ENCODE measurements at places on chromosomes 6 and 20.

DNA sequence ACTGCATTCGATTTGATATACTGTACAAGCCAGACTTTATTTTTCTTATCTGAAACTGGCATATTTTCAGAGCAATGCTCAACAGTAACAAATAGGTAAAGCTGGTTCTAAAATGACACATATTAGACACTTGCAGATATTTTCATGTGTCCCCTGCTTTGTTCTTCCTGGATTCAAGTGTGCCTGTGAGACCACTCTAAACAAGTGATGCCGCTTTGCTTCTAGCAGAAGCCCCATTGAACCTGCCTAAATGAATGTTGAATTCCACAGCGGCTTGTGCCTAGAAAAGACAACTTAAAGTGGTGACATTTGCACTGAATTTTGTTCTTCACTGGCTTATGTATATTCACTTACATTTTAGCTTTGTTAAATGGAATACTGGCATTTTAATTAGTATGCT lies 115.7 kb downstream of the AKAP7 start:
- DNase-seq: no peak

DNA sequence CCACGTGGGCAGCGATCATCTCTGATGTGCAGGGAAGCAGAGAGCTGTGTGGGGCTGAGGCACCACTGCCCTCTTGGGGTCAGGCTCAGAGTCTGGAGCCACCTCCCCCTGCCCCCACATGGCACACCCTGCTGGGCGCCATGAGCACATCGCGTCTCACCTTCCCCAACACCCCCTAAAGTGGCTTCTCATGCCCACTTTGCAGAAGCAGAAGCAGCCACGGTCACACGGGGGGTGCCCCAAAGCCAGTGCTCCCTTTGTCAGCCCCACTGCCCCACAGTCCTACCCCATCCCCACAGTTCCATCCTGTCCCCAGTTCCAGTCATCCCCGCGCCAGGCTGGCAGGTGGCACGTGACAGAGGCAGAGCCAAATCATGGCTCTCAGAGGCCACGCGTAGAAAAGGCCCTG lies 19.5 kb downstream of the SDCBP2 start:
- peak; percentile 8 for DNase-seq

- no peak for DNase-seq
Observed at GRCh38 chr20:63125581-63125837, 90.4 kb downstream of the YTHDF1 start.

- DNase-seq: no peak
Observed at GRCh38 chr6:134714113-134714512, 235.8 kb downstream of the ALDH8A1 start.

DNA sequence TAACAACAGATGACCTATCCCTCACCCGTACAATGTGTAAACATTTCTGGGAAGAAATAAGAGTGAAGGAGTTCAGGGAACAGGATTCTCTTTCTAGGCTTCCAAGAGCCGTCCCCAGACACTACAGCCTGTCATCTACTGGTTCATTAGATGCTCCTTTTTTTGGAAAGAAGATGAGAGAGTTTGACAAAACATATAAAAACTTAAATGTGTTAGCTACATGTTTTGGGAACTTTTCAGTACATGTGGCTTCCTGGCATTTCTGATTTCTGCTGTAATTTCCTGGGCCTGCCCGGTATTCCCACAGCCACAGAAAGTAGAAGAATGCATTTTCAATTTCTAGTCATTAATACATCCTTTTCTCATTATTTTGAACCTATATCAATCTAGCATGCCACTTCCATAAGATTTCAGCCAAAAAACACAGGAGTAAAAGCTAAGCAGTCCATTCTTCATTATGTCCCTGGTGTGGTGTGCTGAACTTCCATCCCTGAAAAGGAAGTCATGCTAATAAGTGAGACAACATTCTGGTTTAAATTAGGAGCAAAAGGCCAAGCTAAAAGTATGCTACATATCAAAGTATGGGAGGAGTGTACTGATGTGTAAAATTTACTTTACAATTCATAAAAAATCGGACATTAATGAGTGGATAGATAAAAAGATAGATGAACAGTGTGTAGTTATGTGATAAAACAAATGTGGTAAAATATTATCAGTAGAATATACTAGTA lies 198.2 kb downstream of the WDR27 start:
- no peak for DNase-seq

- no peak for DNase-seq
Observed at GRCh38 chr6:36116943-36117342, 13.4 kb upstream of the MAPK13 start.

DNA sequence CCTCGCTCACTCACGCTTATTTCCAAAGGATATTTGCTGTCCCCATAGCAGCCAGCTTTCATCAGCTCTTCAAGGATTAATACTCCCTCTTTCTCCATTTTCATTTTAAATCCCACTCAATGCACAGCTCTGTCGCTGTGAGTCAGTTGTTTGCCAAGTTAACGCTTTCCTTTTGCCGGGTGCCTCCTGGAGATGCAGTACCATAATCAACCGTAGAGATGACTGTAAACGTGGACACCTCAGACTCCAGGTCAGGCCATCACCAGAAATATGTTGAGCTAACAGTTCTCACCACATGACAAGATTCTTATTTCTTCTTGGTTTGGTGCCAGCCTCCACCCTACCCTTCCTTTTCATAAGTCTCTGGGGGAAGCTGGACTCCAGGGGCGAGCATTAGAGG lies 66.6 kb upstream of the TAB2 start:
- DNase-seq: no peak

DNA sequence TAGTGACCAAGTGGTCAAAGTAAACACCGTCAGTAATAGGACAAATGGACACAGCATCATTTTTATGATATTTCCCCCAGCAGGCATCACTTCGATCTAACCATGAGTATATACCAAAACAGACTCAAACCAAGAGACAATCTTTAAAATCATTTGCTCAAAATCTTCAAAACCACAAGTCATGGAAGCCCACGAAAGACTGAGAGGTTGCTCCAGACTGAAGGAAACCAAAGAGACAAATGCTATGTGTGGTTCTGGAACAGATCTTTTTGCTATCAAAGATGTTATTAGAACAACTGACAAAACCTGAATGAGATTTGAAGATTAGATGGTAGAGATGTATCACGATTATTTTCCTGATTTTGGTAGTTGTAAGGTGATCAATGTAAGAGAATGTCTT lies 197.7 kb downstream of the TBXT start:
- DNase-seq: no peak

GRCh38 chr6:36249536-36249935 lies 20.3 kb upstream of the PNPLA1 start:
- no peak for DNase-seq

DNA sequence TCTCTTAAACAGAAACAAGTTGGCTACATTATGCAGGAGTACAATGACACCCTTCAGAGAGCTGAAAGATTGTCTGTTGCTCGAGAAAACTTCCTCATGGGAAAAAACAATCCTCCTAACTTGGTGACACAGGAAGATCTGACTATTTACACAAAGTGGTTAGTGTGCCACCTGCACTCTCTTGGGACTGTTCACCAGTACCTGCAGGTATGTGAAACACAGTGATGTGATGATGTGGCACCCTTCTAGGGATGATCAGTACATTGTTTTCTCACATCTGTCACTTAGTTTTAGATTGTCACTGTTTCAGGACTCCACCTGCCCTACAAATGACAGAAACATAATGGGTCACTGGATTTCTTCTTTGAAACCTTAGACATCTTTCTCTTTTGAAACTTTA lies 101.8 kb downstream of the CEP57L1 start:
- DNase-seq: no peak

DNA sequence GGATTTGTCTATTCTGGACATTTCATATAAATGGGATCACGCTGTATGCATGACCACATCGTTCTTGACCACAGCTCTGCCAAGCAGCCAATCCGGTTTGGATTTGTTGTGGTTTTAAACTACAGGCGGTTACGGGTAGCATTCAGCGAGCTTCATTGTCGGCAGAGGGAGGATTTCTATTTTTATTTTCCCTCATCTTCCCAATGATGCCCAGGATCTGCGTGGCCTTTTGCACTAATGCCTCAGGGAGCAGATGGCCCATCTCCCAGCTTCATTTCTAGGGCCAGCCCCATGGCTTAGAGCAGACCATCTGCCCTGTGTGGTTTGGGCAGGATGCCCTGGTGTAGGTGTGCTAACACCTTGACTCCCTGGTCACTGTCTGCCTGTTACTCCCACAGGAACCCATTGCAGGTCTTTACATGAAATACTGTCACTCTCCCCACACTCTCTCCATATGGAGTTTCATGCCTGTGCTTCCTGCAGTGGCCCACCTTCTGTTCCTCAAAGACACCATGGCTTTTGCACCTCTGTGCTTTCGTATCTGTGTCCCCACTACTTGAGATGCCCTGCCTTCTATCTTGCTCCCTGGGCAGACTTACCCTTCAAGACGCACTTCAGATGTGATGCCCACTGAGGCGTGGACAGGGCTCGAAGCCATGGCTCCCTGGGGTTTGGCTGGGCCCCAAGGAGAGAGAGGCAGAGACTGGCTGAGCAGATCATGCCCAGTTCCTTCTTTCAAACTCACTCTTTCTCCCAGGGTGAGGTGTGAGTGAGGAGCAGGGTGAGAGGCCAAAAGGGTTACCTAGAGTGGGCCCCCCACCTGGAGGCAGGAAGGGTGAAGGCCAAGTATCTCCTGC lies 26.0 kb downstream of the SDCBP2 start:
- no peak for DNase-seq

- DNase-seq: no peak
Observed at GRCh38 chr6:82056567-82056966, 191.0 kb downstream of the IBTK start.

GRCh38 chr20:8788831-8789230 lies 280.1 kb upstream of the PLCB4 start:
- DNase-seq: no peak

DNA sequence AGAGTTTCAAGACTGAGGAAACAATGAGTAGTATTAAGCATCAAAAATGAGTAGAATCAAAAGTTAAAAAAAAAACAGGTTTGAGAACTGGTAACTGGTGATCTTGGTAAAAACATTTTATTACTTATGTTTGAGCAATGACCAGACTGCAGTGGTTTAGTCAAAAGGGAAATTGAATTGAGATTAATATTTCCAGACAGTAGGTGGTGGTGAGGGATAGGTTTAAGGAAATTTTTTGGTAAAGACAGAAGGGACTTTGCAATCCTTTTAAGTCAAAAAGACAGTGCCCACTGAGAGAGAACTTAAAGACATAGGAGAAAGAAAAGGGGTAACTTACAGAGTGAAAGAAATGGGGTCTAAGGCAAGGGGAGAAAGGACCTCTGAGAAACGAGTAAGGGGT lies 156.9 kb downstream of the ASCC3 start:
- no peak for DNase-seq

- no peak for DNase-seq
Observed at GRCh38 chr6:139520321-139520768, 145.9 kb upstream of the CITED2 start.

DNA sequence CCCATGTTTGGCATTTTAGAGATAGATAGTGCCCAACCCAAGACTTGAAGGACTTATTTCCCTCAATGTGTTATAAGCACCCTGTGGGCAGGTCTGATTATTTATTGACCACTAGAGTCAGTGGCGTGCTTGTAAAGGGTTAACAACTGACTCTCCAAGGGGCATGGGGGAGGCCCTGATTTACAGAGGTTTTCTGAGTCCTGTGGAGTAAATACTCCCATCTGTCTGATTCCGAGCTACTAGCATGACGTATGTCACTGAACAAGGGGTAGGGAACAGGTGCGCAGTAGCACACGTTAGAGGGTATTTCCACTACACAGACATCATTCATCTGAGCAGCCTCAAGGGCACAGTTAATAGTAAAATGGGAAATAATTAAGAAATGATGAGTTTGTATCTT lies 17.4 kb upstream of the TRAM2 start:
- no peak for DNase-seq

DNA sequence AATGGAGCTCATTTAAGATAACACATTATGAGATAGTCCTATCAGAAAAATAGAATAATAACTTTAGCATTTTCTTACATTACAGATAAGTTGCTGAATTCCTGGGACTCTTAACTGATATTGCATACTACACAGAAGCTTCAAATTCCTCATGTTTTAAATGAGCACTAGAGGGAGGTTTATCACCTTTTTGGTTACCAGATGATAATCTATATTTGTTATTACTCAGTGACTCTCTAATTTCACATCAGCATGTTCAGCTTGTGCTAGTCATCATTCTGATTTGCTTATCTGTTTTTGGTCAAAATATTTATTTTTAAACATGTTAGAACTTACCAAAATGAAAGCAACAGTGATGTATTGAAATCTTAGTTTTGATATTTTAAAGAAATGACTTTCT lies 20.5 kb upstream of the GJA10 start:
- DNase-seq: no peak

Measured in GDM1 (cell line).